Dermis blood vessel endothelial cell (primary cell): ENCODE measurements at places on chromosomes 12 and 14.

GRCh38 chr14:92040431-92041051, 682 bp upstream of the TRIP11 start:
- peak; percentile 51 for DNase-seq

DNA sequence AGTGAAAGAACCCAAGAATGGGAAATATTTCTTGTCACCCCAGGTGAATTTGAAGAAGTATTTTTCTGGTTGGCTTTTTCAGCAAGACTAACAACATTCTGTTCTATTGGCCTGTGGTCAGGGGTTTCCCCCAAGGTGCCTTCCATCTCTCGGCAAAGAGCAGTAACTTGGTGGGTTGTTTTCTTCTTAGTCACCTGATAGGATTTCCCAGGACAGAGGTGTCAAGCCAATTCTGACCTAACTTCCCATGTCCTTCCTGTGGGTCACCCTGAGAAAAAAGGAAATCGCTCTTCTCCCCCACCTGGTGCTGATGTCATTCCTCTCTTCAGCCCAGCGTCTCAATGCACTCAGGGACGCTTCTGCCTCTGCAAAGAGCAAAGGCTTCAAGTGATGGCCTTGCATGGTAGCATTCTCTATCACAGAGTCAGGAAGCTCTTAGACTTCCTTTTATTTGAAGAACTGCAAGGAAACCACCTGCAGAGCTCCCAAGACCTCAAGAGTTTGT, 16.1 kb upstream of the IFNG start:
- DNase-seq = peak; percentile 1

- DNase-seq = peak; percentile 62
Observed at GRCh38 chr14:63928744-63929174, 76.0 kb downstream of the SYNE2 start.

DNA sequence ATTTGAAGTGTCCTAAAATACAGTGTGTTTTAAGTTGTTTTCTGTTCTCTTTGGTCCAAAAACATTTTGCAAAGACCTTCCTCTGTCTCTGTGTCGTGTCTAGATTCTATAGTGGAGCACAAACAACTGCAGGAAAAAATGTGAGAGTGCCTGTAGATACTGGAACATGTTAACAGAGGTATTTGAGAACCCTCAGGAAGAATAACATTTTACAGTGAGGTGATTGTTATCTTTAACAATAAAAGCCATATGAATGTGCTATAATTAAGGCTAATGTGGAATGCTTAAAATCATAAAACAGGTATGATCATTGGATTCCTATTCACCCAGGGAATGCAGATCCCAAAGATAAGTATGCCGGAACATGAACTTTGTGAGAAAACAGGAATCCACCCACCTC, 98.0 kb downstream of the SAMD4A start:
- DNase-seq = peak; percentile 54

GRCh38 chr12:95279856-95280255, 62.2 kb downstream of the VEZT start:
- no peak for DNase-seq

DNA sequence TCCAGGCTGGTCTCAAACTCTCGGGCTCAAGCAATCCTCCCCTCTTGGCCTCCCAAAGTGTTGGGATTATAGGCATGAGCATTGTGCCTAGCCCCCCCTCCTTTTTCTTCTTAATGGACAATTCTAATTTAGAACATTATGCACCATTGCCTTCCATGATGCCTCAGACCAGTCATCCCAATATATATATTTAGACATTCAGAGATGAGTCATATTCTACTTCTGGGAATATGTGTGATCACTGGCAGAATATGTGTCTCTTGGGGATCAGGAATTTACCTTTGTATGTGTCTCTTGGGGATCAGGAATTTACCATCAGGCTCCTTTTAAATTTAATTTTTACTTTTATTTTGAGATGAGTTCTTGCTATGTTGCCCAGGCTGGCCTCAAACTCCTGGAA, 7.5 kb upstream of the CCDC177 start:
- no peak for DNase-seq

GRCh38 chr12:2364631-2365051, 311.9 kb downstream of the CACNA1C start:
- DNase-seq = no peak

- no peak for DNase-seq
Observed at GRCh38 chr12:90479237-90479636, 475.7 kb downstream of the CCER1 start.
